Activated CD8-positive, alpha-beta memory T cell treated with anti-CD3 and anti-CD28 coated beads, Interleukin-2, amount 50 U/mL, for 4 hours (primary cell): ENCODE measurements at places on chromosomes 1 and 21.

- DNase-seq: no peak
These were observed 12.4 kb downstream of the PEA15 start for GRCh38 chr1:160217481-160218051.

GRCh38 chr1:50995651-50996050 lies 25.6 kb downstream of the CDKN2C start:
- no peak for DNase-seq

GRCh38 chr1:214557952-214558735 lies 6.7 kb upstream of the PTPN14 start:
- DNase-seq: no peak

GRCh38 chr1:90722874-90723589 lies 5.9 kb upstream of the BARHL2 start:
- DNase-seq: no peak

- no peak for DNase-seq
These were observed 38.1 kb downstream of the RCSD1 start for GRCh38 chr1:167668108-167668507.

DNA sequence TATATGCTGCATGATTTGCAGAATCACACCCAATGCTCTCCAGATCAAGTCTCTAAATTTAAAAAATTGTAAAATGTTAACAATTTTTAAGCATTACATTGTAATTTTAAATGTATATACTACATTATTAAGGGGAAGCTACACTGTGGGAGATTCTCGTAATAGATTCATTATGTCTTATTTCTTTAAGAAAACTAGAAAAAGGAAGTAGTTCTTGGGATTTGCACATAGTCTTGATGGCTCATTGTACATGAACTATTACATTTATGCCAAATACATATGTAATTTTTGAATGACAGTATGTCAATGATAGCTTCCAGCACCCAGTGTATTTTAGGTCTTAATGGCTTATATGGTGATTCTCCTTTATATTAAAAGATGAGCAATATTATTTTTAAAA lies 250.3 kb downstream of the PTPRC start:
- no peak for DNase-seq

DNA sequence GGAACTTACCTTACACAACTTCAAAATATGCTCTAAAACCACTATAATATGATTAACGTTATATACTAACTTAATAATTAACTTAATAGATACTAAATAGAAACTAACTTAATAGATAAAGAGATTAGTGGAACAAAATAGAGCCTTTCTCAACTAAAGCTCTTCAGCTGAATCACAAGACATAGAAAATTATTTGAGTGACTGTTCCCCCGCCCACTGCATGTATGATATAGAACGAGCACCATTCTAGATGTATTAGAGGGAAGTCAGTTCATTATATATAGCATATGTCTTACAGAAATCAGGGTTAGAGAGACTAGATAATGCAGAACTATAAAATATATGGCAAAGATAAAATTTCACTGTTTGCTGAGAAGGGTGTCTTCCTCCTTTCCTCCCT lies 16.3 kb downstream of the LYPLAL1 start:
- no peak for DNase-seq

DNA sequence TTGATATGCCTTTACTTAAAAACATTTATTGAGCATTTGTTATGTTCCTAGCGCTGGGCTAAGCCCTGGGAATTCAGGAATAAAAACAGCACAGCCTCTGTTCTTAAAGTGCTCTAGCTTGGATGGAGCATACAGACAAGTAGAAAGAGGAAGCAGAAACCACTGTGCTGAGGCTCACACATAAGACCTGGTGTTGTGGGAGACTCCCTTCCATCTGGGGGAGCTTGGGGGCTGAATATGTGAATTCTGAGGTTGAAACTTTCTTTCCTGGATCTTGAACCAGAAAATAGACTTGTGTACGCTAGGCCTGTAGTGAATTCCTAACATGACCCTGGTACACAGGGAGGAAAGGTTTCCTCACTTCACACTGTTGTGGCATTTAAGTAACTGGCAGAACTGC lies 209.9 kb downstream of the ZNF326 start:
- no peak for DNase-seq

- DNase-seq: no peak
These were observed at the start of gene KCNK2 for GRCh38 chr1:215082532-215083382. Gene KCNK2 (plus strand): TSS chr1:215082737. CDS start chr1:215083386, 649 bp downstream.

DNA sequence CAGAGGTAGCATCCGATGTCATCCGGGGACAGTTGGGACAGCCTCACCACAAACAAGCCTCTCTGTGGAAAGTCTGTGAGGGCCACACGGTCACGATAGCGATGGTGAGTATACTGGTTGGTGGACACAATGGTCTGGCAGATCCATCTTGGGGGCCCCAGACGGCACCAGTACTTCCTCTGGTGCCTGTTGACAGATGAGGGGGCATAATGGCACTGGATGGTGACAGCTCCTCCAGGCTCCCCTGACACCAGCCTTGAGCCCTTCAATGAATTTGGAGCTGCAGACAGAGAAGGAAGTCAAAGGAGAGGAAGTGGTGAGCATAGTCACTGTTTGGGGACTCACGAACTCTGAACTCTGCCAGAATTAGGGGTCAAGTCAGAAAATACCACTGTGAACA lies 8.0 kb downstream of the FCAMR start:
- no peak for DNase-seq

DNA sequence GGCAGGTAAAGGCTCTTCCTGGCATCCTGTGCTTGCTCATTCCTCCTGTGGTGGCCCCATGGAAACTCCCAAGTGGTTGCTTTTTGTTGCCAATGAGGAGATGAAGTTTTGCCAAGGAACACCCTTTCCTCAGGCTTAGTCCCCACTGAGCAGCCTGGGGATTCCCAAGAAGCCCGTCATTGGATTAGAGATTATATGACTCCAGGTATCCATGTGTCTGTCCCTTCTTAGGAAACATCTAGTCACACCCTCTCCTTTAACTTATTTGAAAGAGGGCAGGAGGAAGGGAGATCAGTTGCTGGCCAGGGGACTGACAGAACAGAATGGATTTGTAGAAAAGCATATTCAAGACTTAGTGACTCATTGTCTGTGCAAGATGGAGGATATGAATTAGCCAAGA lies 3.8 kb upstream of the LCE3A start:
- no peak for DNase-seq

- no peak for DNase-seq
These were observed 538.1 kb upstream of the ZRANB2 start for GRCh38 chr1:71618766-71619530.

GRCh38 chr1:20339811-20340457 lies 49.3 kb downstream of the VWA5B1 start:
- DNase-seq: no peak

DNA sequence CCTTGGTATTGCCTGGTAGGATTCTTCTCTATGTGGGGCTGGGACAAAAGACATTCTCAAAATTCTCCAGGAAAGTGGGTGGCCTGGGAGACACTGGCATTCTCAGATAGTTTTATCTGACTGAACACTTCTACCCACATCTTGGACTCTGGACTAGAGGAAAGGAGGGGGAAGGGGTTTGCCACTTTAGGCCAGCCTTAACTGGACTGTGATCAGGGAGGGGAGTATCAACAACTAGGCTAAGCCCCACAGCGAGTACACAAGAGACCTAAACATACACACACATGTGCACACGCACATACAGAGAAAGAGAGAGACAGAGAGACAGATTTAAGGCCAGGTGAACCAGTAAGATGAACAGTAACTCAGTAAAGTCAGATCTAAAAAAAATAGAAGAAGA lies 1.2 kb upstream of the SEMA6C start:
- no peak for DNase-seq

DNA sequence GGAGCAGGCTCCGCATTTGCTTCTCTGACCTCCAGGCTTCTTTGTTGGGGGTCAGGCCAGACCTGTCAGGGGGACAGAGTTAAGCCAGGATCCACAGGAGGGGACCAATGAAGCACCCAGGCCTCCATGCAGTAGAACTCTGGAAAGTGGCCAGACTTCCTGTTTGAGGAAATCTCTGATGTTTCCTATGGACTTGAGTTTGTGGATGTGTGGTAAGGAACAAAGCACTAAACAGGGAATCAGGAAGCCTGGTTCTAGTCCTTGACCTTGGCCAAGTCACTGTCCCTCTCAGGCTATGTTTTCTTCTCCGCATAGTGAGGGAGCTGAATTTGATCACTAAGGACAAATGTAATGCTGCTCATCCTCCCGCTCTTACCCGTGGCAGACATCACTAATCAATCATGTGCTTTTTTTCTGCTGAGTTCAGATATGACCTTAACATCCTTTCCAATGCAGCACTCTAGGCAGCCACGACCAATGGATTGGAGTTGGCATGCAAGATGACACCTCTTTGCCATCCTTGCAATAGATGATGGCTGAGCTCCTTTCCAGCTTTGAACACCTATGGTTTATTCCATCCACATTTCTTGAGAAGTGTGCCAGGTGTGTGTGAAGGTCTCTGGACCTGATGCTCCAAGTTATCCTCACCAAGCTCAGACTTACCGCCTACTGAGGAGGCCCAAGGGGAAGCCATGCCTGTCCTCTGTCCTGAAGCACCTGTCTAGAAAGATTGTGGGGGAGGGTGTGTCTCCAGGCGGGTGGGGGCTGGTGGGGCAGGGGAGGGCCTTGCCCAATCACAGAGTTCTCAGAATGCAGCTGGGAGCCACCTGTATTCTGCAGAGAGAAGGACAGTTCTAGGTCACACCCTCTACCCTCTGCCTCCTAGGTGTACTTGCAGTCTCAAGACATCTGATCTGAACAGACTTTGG lies 9.9 kb downstream of the SH2D2A start:
- DNase-seq: no peak

- no peak for DNase-seq
These were observed 7.6 kb downstream of the DNTTIP2 start for GRCh38 chr1:93871366-93871765.

- DNase-seq: no peak
These were observed 28.6 kb upstream of the ZNF496 start for GRCh38 chr1:247360116-247360898.
